Stimulated activated CD4-positive, alpha-beta T cell treated with anti-CD3 and anti-CD28 coated beads, Interleukin-2, amount 100 ng/mL, for 24 hours (primary cell): ENCODE measurements at places on chromosomes 3 and 15.

DNA sequence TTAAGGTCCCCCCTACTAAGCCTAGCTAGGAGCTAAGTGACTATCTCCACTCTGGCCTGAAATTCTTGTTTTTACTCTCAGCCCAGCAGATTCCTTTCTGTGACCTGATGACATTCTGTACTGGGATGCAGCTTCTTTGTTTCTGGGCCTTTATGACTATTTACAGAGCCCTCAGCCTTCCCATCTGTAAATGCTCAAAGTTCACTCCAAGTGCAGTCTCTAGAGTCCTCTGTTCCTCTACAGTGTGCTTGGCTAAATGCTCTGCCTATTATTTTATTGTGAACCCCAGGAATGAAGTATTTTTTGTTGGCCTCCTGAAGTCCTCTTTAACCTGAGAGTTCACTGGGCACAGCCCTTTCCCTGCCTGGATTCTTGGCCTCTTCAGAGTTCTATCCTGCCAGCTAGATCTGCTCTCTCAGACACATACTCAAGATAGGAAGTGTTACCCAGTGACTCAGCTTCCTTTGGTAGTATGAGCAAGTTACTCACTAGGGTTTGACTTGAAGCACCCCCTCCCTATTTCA is 278.1 kb upstream of the P2RY1 start:
- no peak for DNase-seq

GRCh38 chr3:107328069-107328468 is 49.2 kb upstream of the CCDC54 start:
- DNase-seq, result no peak

- no peak for DNase-seq
Observed at GRCh38 chr15:69042531-69042930, 28.0 kb downstream of the NOX5 start.

GRCh38 chr3:103629391-103629790 is 1194.6 kb downstream of the ZPLD1 start:
- no peak for DNase-seq

GRCh38 chr3:70770650-70771049 is 458.2 kb upstream of the MDFIC2 start:
- DNase-seq, result no peak

- DNase-seq, result no peak
Observed at GRCh38 chr3:13711911-13712650, 163.2 kb downstream of the FBLN2 start.

DNA sequence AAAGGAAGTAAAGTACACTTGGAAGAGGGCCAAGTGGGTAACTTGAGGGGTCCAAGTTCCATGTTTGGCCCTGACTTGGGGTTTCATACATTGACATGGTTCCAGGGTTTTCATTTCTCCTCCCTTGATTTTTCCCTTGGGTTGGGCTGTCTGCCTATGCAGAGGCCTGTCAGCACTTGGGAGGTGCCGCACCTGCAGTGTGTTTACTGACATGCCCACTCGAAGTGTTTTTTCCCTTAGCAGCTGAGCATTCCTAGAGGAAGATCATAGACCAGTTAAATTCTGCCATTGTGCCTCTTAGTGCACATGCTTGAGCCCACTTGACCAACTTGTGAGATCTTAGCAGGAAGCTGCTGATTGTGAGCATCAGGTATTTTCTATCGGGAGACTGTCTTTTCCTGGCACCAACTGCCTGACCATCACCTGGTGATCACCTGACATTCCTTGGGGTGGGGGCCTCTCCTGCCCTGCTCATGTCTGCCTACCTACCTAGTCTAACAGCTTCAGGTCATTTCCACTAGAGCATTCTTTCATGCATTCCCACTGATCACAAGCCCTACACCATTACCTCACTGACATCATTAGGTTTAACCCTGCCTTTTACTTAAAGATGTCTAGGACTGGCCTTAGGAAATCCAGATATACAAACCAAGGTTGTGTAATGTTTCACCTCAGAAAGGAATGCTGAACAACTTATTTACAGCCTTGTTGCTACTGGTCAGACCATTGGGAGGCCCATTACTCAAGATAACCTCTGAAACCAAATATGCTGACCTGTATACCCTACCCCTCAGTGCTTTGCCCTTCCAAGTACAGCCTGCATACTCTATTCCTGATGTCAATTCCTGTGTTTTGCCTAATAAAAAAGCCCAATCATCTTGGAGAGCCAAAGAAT is 68.3 kb downstream of the CD47 start:
- DNase-seq, result no peak

- DNase-seq, result no peak
Observed at GRCh38 chr3:123952844-123953520, 8.0 kb downstream of the CCDC14 start.

DNA sequence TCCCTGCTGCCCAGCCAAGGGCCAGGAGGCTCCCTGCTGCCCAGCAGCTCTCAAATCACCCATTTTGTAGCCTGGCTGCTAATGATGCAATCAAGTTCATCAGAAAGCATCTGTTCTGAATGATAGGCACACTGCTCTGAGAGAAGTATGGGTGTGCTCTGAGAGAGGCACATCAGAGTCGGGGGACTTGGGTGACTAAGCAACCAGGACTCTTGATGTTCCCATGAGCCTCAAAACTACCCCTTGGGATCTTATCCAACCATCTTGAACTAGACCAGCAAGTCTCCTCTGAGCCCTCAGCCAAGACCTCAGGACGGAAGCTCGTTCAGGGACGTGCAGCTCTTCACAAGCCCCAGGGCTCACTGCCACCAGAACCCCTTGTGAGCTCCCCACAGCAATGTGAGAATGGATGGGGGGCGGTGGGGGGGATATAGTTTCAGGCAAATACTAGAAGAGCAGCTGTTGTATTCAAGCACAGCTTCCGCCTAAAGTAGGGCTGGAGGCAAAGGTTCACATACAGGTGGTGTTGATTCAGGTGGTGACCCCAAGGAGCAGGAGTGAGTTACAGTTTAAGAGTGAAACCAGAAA is 52.2 kb upstream of the HES1 start:
- no peak for DNase-seq

DNA sequence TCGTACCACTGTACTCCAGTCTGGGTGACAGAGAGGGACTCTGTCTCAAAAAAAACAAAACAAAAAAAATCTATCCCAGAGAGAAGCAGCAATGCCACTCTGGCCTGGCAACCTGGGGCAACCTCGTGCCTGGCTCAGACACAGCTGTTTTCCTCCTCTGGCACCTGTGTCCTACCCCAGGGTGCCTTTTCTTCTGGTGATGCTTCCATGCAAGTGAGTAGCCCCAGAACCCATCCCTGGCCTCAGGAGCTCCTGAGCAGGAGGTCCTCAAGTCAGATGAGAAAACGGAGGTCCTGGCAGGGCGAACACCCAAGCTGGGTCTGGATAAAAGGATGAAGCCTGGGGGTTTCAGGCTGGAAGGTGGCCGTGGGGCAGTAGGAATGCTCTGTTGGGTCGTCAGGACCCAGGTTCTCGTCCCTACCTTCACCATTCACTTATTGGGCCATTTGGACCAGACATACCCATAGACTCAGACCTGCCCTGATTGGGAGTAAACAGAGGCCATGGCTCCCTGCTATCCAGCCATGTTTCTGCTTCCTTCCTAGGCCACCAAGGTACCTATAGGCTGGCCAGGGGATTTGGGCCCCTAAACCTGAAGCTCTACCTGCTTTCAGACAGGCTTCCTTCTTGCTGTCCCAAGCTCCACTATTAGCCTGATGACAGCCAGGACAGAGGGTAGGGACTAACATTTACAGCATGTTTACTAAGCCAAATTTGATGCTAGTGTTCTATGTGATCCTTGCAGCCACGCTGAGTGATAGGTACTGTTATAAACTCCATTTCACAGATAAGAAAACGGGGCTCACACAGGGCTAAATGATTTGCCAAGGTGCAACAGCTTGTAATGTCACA is 102.2 kb downstream of the DAPK2 start:
- no peak for DNase-seq

- no peak for DNase-seq
Observed at GRCh38 chr15:72078887-72079286, 39.1 kb downstream of the MYO9A start.

- DNase-seq, result no peak
Observed at GRCh38 chr15:41377978-41378377, 24.3 kb downstream of the NDUFAF1 start.

DNA sequence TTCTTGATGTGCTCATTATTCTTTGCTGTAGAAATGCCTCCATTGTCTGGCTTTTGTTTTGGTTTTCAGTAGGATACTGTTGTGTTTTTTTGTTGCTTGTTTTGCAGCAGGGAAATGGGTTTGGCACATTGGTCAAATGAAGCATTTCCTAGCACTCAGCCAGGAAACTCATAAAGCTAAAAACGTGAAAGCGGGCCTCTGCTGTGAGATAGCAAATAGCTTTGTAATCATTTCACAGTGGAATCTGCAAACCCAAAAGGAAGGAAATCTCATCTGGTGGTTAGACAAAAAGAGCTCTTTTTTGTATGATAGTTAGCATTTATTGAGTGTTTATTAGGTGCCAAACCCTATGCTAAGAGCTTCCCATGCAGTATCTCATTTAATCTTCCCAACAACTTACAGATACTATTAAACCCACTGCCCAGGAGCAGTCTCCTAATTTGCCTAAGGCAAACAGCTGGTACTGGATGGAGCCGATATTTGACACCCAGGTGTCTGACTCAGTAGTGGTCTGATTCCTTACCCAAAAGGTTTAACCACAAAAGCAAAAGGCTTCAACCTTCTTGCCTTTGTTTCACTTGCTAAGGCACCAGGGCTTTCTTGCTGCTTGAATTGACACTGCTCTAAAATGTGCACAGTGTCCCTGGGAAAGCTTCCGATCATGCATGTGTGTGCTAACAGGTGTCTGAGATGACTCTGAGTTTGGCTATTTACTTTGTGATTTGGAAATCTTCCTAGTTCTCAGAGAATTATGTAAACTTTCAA is 527.9 kb upstream of the MDFIC2 start:
- DNase-seq, result no peak

- no peak for DNase-seq
Observed at GRCh38 chr15:95989392-95989791, 341.1 kb upstream of the NR2F2 start.

GRCh38 chr15:64642875-64643274 is 132.5 kb downstream of the RBPMS2 start:
- DNase-seq, result no peak

DNA sequence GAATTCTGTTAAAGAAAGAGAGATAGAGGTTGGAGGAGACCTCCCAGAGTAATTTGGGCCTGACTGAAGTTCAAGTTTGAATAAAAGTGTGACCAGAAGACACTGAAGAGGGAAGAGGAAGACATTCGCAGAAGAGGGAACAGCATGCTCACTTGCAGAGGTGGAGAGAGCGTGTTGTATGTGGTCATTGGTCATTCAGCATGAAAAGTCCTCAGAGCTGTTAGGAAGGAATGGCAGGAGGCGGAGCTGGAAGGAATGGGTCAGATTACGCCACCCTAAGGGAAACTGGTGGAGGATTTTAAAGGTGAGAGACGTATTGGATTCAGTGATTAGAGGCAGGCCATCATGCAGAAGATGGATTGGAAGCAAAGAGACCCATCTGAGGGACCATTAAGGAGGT is 41.6 kb downstream of the IQCH start:
- no peak for DNase-seq

GRCh38 chr3:53794597-53794996 is 51.6 kb downstream of the CHDH start:
- no peak for DNase-seq

- DNase-seq, result no peak
Observed at GRCh38 chr3:75171630-75172230, 492.4 kb upstream of the FRG2C start.
